ENCODE measurements at places on chromosomes 4 and X. TPM values are rescaled to one million over a fixed set of nuclear protein-coding genes. Genes with fewer than 3 reads are reported as not detected.

Gene GLOD5
- not detected for total RNA-seq

Gene P2RY4
- total RNA-seq, result not detected

Gene TRIM75
- not detected for total RNA-seq

Gene RASL11B
- total RNA-seq, result 12.2 TPM

Gene MAOA
- 111 TPM for total RNA-seq

Gene RTL5
- 3.0 TPM for total RNA-seq

Gene PABPC1L2A
- not detected for total RNA-seq

Gene SYP
- total RNA-seq, result 2.8 TPM

Gene SOD3
- 94.9 TPM for total RNA-seq

Gene CTAG2
- total RNA-seq, result not detected

Gene CHRDL1
- total RNA-seq, result 13.3 TPM

Gene APLN
- 2.3 TPM for total RNA-seq

Gene RPA4
- 0.35 TPM for total RNA-seq

DNA sequence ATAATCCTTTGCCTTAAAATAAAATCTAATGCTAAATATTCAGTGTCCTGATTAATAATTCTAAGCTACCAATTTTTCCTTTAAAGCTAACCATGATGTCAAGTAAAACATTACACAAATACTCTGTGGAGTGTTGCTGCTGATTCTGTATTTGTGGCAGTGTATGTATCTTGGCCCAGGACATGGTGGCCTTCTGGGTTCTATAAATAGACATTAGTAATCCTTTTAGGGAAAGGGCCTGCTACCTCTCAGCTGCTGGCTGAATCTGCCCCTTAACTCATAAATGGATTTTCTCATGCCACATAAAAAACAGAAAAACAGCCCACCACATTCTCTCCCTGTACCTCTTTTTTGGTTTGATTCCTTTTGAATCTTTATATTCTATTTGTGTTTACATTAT is 1.2 kb upstream of the XK start:
- H3K4me1 ChIP-seq, result no peaks in the 10 kb centered on the region
- DNase-seq, result no peak
- H3K27me3 ChIP-seq, result no peaks in the 10 kb centered on the region
- H3K36me3 ChIP-seq, result no peaks in the 10 kb centered on the region

GRCh38 chr4:90833706-90834105 is 706.5 kb downstream of the CCSER1 start:
- H3K4me3 ChIP-seq, result no peak overlapping the region
- no peak for DNase-seq
- H3K36me3 ChIP-seq, result no peaks in the 10 kb centered on the region
- H3K4me1 ChIP-seq, result no peaks in the 10 kb centered on the region
- no peak overlapping the region for H3K27ac ChIP-seq

GRCh38 chr4:34309383-34309906 is 1934.9 kb downstream of the ARAP2 start:
- no peaks in the 10 kb centered on the region for H3K4me1 ChIP-seq
- H3K27ac ChIP-seq, result no peak overlapping the region
- H3K27me3 ChIP-seq, result no peaks in the 10 kb centered on the region
- H3K36me3 ChIP-seq, result no peaks in the 10 kb centered on the region
- DNase-seq, result no peak

DNA sequence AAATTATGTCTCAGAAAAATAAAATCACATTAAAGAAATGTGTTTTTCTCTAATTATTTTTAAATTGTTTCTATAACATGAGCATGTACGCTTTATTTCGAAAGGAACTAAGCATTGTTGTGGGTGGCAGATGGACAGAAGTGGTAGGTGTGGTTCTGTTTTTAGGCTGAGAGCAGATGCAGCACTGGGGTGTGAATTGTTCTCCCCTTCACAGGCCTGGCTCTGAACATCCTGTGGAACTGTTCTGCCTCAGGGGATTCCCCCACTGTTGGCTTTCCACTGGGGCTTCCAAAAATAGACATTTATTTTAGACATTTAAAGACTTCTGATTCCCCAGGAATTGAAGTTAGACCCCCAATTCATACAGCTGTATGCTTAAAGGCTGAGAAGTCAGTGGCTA is 41.9 kb upstream of the PDHA2 start:
- H3K4me3 ChIP-seq, result no peak overlapping the region
- DNase-seq, result no peak
- no peaks in the 10 kb centered on the region for H3K27me3 ChIP-seq
- no peaks in the 10 kb centered on the region for H3K36me3 ChIP-seq

- no peak for DNase-seq
- H3K27ac ChIP-seq, result no peak overlapping the region
- no peak overlapping the region for H3K4me3 ChIP-seq
- H3K27me3 ChIP-seq, result no peaks in the 10 kb centered on the region
Measured at GRCh38 chr4:116796022-116796421, 289.4 kb downstream of the TRAM1L1 start.

GRCh38 chr4:112403101-112403945 is 106.2 kb downstream of the ALPK1 start:
- no peaks in the 10 kb centered on the region for H3K27me3 ChIP-seq
- no peak overlapping the region for H3K4me3 ChIP-seq
- no peak for DNase-seq
- H3K36me3 ChIP-seq, result no peaks in the 10 kb centered on the region
- no peak overlapping the region for H3K27ac ChIP-seq

- H3K4me1 ChIP-seq, result no peaks in the 10 kb centered on the region
- no peak overlapping the region for H3K4me3 ChIP-seq
- no peak for DNase-seq
- H3K36me3 ChIP-seq, result peaks cover 16% of the 10 kb centered on the region
- no peak overlapping the region for H3K27ac ChIP-seq
Measured at GRCh38 chr4:139392797-139393196, 61.1 kb upstream of the RAB33B start.

DNA sequence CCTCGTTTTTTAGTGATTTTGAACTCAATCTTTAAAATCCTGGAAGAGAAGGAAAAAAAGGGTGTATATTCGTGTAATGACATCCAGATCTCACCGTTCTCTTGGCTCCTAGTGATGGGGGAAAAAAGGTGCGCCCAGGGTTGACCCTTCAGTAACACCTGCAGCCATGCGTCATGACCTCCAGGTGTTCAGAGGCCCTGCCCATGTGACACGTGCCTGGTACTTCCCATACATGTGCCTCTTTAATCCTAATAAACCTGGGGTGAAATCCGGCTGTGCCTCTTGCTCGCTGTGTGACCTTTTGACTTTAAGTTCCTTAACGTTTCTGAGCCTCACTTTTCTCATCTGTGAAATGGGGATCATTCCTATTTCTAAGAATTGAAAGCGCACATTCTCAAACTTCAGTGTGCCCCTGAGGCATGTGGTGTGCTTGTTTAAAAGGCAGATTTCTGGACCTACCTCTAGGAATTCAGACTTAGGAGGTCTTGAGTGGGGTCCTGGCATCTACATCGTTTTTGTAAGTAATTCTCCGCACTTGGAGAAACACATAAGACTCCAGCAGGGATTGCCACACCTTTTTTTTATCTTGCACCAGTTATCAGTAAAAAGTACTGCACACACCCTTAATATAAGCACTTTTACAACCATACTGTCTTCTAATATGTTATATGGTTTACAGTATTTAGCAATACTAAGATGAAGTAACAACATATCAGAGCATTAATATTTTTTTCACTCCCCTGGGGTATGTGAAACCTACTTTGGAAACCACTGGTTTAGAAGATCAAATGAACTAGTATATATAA is 90.1 kb downstream of the RELL1 start:
- H3K4me3 ChIP-seq, result no peak overlapping the region
- no peak for DNase-seq
- no peaks in the 10 kb centered on the region for H3K4me1 ChIP-seq
- H3K36me3 ChIP-seq, result no peaks in the 10 kb centered on the region

DNA sequence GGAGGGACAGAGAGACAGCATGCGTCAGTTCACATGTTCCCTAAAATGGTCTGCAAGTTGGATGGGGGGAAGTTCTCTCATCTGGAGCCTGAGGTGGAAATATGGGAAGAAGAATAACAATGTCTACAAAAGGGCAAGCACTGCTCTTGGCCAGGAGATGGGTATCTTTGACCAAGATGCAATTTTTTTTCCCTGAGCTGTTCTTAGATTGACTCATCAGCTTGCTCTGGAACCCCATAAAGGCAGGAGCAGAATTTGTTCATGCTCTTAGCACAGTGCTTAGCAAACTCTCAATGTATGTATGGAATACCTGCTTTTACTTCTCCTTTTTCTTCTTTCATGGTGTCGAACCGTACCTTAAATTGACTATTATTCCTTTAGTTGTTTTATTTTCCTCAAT is 90.5 kb upstream of the ZNF827 start:
- peaks cover 2% of the 10 kb centered on the region for H3K27me3 ChIP-seq
- H3K4me3 ChIP-seq, result no peak overlapping the region
- no peaks in the 10 kb centered on the region for H3K36me3 ChIP-seq
- H3K4me1 ChIP-seq, result no peaks in the 10 kb centered on the region
- DNase-seq, result no peak
- no peak overlapping the region for H3K27ac ChIP-seq

DNA sequence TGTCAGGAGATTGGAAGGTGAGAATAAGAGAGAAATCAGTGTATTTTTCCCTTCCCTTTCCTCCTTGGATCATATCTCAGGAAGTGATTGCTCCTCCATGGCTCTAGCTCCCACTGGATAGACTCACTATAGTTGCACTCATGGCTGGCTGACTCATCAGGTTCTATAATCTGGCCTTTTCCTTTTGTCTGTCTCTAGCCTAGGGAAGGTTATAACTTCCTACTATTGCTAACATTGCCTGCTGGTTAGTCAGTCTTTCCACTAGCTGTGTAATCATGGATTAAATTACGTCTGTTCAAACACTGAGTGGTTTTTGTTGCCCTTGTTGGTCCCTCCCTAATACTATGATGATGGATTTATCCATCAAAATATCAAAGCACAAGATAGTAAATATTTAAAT is 195.5 kb upstream of the VEGFC start:
- H3K27me3 ChIP-seq, result no peaks in the 10 kb centered on the region
- H3K36me3 ChIP-seq, result no peaks in the 10 kb centered on the region
- no peaks in the 10 kb centered on the region for H3K4me1 ChIP-seq

GRCh38 chr4:175646802-175647201 is 165.3 kb downstream of the GPM6A start:
- H3K36me3 ChIP-seq, result no peaks in the 10 kb centered on the region
- DNase-seq, result no peak
- H3K4me3 ChIP-seq, result no peak overlapping the region
- no peaks in the 10 kb centered on the region for H3K4me1 ChIP-seq
- no peaks in the 10 kb centered on the region for H3K27me3 ChIP-seq
- no peak overlapping the region for H3K27ac ChIP-seq

GRCh38 chr4:20681271-20681670 is 19.0 kb upstream of the PACRGL start:
- H3K27ac ChIP-seq, result no peak overlapping the region
- no peaks in the 10 kb centered on the region for H3K27me3 ChIP-seq
- no peak for DNase-seq
- no peak overlapping the region for H3K4me3 ChIP-seq

GRCh38 chr4:165610679-165611437 is 232.1 kb downstream of the CPE start:
- H3K27me3 ChIP-seq, result no peaks in the 10 kb centered on the region
- H3K27ac ChIP-seq, result no peak overlapping the region
- no peaks in the 10 kb centered on the region for H3K36me3 ChIP-seq
- DNase-seq, result no peak
- H3K4me3 ChIP-seq, result no peak overlapping the region

GRCh38 chrX:111519215-111519614 is 7.8 kb downstream of the SERTM2 start:
- no peak for DNase-seq
- H3K4me3 ChIP-seq, result no peak overlapping the region
- no peaks in the 10 kb centered on the region for H3K36me3 ChIP-seq
- no peaks in the 10 kb centered on the region for H3K27me3 ChIP-seq
- H3K27ac ChIP-seq, result no peak overlapping the region

DNA sequence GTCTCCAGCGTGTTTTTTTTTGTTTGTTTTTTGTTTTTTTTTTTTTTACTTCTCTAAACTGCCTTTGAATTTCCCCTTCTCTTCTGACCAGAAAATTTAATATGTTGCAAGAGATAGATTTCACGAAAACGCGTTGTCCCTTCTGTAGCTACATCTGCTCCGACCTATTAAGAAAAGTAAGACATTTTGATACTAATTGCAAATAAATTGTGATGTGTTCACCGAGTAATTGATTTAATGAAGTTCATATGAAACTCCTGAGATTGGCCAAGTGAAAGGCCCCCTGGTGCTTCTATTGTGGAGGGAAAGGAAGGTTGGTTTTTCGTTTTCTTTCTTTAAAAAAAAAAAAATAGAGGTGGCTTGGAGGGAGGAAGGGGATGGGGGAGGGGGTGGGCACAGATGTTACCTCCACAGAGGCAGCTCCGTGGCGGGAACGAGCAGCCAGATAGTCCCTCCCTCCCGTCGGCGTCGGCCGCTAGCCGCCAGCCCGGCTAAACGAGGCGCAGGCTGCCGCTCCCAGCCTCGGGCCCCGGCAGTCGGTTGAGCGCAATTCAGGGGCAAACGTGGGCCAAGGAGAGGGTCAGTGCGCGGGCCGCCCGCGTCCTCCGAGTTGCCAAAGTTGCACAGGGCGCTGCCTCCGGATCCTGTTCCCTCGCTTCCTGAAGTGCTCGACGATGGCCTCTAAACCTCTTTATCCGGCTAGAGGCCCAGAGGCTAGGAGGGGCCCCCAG is 139.1 kb upstream of the ZIC3 start:
- no peak overlapping the region for H3K4me3 ChIP-seq
- no peaks in the 10 kb centered on the region for H3K36me3 ChIP-seq

GRCh38 chr4:137378393-137378792 is 153.9 kb downstream of the PCDH18 start:
- H3K27ac ChIP-seq, result no peak overlapping the region
- H3K36me3 ChIP-seq, result no peaks in the 10 kb centered on the region
- H3K27me3 ChIP-seq, result no peaks in the 10 kb centered on the region
- no peaks in the 10 kb centered on the region for H3K4me1 ChIP-seq
- no peak for DNase-seq

GRCh38 chr4:37299468-37299867 is 54.9 kb downstream of the NWD2 start:
- H3K4me3 ChIP-seq, result no peak overlapping the region
- no peak for DNase-seq
- no peaks in the 10 kb centered on the region for H3K4me1 ChIP-seq
- no peak overlapping the region for H3K27ac ChIP-seq
- no peaks in the 10 kb centered on the region for H3K27me3 ChIP-seq

DNA sequence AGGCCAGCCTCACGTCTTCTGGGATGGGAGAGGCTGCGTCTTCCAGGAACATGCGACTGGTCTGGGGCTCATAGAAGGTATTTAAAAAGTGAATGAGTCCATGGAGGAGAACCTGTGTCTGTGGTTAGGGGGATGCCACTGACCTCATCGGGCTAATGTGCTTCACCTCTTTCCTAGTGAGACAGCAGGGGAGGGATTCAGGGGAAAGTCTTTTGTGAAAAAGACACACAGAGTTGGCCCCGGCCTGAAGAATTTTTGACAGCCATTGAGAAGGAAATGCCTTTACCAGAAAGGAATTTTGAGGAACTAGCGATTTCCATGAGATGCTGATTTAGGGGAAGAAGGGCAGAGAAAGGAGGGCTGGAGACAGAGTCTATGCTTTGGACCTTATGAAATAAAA is 11.0 kb upstream of the C4orf50 start:
- no peak overlapping the region for H3K27ac ChIP-seq
- H3K27me3 ChIP-seq, result no peaks in the 10 kb centered on the region
- H3K4me1 ChIP-seq, result peaks cover 7% of the 10 kb centered on the region
- no peaks in the 10 kb centered on the region for H3K36me3 ChIP-seq
- no peak for DNase-seq

GRCh38 chrX:36684053-36684452 is 324.1 kb upstream of the FAM47C start:
- H3K36me3 ChIP-seq, result no peaks in the 10 kb centered on the region
- DNase-seq, result no peak
- no peaks in the 10 kb centered on the region for H3K27me3 ChIP-seq
- H3K4me1 ChIP-seq, result no peaks in the 10 kb centered on the region
- H3K27ac ChIP-seq, result no peak overlapping the region

GRCh38 chrX:136694431-136695087 is 46.6 kb downstream of the CD40LG start:
- no peak for DNase-seq
- H3K4me1 ChIP-seq, result no peaks in the 10 kb centered on the region
- no peak overlapping the region for H3K27ac ChIP-seq
- H3K27me3 ChIP-seq, result no peaks in the 10 kb centered on the region

Measured in right atrium auricular region (tissue), 2 donors.